ENCODE measurements at places on chromosomes 13 and 19.

DNA sequence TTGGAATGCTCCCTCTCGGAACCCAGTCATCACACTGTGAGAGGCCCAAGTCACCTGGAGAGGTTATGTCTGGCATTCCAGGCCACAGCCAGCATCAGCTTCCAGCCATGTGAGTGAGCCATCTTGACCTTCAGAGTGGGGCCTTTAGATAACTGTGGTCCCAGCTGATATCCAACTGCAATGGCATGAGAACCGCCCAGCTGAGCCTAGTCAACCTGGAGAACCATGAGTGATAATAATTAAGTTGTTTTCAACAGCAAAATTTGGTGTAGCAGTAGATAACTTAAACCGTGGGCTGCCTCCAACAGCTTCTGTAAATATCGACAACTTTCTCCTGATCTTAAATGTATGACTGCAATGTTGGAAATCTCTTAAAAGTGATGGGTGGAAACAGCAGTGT, 24.6 kb downstream of the DYRK1B start:
- no peak for DNase-seq

DNA sequence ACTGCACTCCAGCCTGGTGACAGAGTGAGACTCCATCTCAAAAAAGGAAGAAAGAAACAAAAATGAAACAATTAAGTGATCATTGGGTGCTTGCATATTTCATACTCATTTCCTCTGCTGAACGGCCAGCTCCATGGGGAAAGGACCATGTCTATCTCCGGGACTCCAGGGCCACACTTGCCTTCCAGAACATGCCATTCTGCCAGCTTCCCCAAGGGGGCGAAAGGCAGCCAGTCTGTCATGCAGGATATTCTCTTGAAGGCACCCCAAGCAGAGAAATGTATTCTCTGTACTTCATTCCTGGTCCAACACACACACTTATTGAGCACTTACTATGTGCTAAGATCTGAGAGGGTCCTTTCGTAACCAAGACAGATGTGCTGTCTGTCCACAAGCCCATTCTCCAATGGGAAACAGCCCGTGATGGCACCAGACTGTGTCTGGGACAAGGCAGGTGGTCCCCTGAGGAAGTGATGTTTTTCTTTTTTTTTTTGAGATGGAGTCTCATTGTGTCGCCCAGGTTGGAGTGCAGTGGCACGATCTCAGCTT, 10.2 kb upstream of the CARM1 start:
- no peak for DNase-seq

DNA sequence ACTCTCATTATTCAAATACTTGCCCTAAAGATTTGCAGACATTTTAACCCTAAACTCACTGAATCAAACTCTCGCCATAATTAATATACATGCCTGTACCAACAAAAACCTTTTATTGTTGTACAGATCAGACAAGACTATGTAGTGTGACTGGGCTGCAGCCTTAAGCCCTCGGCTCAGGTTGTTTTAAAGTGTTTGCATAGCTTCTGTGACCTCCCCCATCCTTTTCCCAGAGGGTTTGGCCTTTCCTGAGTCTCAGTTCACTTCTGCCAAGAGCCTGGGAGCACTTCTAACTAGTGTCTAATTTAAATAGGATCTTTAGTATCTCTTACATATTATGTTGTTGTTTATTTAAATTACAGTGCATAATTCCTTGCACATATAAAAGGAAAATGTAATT, 158.2 kb downstream of the HS6ST3 start:
- DNase-seq, result no peak

DNA sequence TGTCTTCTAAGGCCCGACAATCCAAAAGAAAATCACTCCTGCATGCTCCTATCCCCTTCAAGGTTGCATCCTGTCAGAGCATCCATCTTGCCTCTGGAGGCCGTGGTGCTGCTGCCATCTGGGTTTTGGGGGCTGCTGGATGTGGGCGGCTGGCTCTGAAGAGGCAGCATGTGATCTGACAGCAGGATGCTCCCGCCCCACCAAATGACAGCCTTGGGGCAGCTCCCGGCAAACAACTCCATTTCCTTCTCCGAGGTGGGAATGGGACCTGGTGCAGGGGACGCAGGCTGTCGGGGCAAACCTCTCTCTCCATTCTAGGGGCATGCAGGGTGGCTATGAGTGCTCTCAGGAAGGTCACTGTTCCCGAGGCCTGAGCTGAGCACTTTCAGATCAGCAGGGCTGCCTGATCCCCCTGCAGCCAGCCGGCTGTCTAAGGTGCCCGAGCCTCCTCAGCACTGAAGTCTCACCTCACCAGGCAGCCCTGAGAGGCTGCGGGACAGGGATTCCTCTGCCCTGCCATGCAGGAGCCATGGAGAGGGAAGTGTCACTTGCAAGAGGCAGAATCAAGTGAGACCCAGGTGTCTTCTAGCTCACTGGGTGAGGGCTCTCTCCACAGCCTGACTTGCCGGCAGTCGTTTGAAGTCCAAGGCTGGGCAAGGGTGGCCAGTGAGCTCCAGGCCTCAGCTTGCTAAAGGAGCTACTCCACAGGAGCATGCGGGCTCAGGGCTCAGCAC, 28.8 kb downstream of the TSSK6 start:
- no peak for DNase-seq

- DNase-seq, result no peak
Measured at GRCh38 chr13:27133889-27134288, 37.7 kb downstream of the USP12 start.

- peak; percentile 77 for DNase-seq
Measured at GRCh38 chr19:4575267-4576015, 16.0 kb upstream of the SEMA6B start.

GRCh38 chr19:49801966-49802661, 11.0 kb downstream of the FUZ start:
- peak; percentile 61 for DNase-seq

All from retinal pigment epithelial cell (primary cell).